Activated CD8-positive, alpha-beta memory T cell treated with anti-CD3 and anti-CD28 coated beads for 24 hours (primary cell): ENCODE measurements at places on chromosomes 11 and 22.
A peak's percentile ranks its signal among the peaks of the same experiment; 100 is the strongest.

DNA sequence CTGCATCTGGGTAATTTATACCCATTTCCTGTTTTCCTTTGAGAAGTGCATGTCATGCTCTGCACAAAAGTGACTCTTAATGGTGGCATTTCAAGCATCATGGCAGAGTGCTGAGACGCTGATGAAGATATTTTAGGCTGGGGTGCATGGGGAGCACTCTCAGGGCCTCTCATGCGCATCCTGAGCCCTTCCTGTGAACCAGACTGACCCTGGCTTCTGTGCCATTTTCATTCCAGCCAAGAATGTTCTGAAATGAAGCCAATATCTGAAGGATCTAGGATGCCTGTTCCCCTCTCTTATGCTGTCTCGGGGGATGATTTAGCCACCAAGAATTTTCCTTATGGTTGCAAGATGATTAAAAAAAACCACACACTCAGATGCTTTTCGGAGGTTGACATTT is 61.5 kb downstream of the MIAT start:
- DNase-seq = no peak

- DNase-seq = peak; percentile 78
Observed at GRCh38 chr11:72589802-72590761, 84.1 kb downstream of the PDE2A start.

DNA sequence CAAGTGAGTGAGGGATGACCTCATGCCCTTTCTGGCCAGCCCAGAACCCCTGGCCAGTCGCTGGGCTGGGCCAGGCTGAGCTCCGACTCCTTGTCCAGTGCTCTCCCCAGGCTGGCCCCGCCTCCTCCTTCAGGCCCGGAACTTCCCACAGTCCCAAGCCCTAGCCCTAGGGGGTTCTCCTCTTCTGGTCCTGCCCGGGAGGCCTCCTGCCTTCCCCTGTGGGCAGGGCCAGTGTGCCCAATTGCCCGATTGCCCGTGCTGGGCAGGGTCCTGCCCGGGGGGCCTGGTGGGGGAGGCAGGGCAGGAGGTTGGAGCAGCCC is 4.2 kb downstream of the TCIRG1 start:
- no peak for DNase-seq

- no peak for DNase-seq
Observed at GRCh38 chr22:44741929-44742328, 10.4 kb upstream of the ARHGAP8 start.

- no peak for DNase-seq
Observed at GRCh38 chr11:98227278-98227677, 793.5 kb upstream of the CNTN5 start.

GRCh38 chr22:22770280-22770871 is 117.2 kb upstream of the IGLL5 start:
- peak; percentile 80 for DNase-seq

DNA sequence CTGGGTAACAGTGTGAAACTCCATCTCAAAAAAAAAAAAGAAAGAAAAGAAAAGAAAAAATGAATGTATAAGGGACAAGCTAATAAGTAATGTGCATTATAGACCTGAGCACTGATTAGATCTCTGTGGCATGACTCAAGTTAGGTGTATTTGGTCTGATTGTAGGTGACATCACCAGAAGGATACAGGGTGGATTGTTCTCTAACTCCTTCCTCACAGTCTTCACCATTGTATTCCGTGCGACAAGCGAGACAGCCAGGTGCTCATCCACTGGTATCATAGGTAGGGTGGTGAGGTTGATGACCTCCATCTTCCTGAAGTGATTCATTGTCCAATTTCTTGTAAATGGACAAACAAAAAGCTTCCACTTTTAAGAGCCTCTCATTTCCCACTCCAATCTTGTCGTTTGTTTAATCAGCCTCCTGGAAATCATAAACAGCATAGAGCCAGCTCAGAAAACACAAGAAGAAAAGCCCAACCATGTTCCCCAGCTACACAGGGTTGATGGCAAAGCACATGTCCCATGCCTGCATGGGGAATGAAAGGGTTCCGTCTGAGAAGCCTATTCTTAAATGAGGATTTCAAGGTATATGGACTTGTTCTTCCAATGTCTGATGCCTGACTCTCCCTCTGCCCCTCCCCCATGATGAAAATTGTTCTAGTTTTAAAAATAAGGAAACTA is 6.2 kb downstream of the FAM227A start:
- no peak for DNase-seq

DNA sequence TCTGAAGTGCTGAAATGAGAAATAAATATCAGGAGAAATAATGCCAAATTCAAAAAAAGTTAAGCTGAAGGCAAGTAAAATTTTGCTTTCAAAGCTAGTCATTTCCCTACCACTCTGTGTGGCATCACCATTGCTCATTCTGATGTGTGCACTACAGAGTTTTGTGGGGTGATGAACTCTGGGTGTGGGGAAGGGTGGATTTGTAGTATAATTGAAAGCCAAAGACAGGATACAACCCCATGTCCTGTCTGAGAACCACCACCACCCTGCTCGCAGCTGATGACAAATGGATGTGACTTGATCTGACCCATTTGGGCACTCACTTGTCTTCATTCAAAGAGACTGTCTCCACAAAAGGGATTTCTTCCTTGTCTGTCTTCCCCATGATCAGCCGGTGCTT is 19.3 kb upstream of the TMEM9B start:
- no peak for DNase-seq

DNA sequence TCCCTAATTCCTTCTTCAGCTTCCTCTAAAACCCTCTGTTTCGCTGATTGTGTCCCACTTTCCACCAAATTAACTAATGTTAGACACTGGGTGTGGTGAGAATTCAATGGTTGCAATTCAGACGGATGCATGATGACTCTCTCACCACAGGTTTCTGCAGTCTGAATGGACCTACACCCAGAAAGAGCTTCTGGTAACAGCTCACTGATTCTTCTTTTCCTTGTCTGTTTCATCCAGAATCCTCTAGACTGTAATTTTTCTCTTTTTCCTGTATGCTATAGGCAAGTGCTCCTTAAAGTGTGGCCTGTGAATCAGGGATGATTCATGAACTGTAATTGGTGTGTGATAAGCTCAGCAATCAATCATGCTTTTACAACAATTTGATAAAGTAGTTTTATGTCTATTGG is 18.1 kb downstream of the MMP10 start:
- DNase-seq = no peak

GRCh38 chr22:38941488-38941987 is 15.9 kb upstream of the APOBEC3A start:
- peak; percentile 81 for DNase-seq

- DNase-seq = no peak
Observed at GRCh38 chr11:3655547-3655946, 10.6 kb downstream of the ART1 start.

DNA sequence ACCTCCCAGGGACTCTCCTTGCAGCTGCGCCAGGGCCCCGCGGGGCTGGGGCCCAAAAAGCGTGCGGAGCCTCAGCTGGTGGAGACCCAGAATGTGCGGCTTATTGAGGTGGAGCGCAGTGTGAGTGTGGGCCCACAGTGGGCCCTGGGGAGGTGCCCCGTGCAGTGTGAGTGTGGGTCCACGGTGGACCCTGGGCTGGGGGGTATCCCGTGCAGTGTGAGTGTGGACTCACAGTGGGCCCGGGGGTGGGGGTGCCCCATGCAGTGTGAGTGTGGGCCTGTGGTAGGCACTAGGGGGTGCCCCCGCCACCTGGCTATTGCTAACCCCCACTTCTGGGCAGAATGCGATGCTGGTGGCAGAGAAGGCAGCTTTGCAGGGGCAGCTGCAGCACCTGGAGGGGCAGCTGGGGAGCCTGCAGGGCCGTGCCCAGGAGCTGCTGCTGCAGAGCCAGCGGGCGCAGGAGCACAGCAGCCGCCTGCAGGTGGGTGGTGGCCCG is 7.8 kb upstream of the RPS6KA4 start:
- no peak for DNase-seq

- DNase-seq = no peak
Observed at GRCh38 chr11:5124891-5125620, 13.1 kb downstream of the OR52A5 start.

DNA sequence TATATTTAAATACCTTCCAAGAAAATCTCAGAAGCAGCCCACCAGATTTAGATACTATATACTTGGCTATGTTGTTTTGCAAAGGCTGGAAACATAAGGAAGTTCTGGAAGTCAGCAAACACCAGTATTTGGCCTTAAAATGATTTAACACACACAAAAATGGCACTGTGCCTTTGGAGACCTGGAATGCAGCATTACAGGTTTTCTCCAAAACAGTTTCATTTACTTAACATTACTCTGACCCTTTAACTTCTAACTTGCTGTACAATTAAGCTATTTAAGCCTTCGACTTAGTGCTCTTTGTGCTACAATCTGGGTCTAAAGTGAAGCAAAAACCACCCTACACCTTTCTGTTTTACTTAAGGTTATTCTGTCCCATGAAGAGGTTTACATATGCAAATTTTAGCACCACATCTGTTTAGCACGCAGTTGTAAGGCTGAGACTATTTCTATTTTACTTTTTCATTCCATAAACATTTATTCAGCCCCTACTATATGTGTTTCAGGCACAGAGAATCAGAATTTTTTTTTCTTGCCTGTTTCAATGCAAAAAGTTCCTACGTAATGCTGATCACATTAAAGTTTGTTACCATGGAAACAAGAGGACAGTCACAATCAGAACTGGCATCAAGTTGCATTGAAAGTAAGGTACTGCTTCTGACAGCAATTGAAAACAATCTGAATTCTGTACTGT is 70.3 kb downstream of the MAML2 start:
- no peak for DNase-seq

GRCh38 chr11:1178906-1179305 is 21.2 kb downstream of the MUC5AC start:
- no peak for DNase-seq

DNA sequence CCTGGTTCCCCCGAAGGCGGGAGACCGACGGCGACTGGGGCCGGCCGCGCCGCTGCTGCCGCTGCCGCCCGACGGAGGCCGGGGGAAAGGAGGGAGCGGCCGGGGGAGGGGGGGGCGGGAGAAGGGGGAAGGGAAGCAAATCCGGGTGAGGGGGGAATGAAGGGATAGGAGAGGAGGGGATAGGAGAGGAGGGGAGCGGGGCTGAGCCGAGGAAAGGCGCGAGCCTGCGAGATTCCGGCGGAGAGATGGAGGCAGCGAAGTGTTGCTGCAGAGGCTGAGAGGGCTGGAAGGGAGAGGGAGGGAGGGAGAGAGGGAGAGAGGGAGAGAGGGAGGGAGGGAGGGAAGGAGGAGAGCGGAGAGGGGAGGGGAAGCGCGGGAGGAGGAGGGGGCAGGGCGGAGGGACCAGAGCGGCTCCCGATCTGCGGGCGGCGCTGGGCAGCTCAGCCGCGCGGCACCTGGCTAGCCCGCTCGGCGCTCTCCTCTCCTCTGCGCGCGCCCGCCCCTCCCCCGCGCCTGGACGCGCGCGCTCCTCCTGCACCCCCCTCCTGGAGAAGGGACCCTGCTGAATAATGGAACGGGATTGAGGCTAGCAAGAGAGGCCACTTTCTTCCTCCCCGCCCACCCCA is 52.3 kb downstream of the SLC22A12 start:
- no peak for DNase-seq

DNA sequence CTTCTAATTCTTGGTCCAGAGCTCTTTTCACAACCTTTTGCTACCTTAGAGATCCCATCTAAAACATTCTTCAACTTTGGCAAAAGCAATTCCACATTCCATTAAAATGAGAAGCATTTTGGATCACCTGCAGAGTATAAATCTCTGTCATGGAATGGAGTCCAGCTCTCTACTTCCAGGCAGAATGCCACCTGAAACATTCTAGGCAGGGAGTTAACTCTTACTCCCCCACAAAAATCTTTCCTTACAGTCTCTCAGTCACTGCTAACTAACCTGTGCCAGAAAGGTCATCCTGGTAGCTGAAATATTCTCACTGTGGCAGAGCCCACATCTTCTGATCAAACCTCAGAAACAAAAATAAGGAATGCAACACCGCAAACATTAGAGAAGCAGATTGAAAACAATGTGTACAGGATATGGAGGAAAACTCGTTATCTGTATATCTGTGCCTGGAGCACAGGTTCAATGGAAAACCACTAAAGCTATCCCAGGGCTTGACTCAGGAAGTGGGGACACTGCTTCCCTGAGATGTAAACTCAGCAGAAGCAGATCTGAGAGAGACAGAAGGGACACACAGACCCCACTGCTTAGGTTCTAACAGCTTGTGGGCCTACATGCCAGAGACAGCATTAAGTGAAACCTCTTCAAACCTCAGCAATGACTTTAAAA is 78.9 kb downstream of the KCNC1 start:
- DNase-seq = no peak

DNA sequence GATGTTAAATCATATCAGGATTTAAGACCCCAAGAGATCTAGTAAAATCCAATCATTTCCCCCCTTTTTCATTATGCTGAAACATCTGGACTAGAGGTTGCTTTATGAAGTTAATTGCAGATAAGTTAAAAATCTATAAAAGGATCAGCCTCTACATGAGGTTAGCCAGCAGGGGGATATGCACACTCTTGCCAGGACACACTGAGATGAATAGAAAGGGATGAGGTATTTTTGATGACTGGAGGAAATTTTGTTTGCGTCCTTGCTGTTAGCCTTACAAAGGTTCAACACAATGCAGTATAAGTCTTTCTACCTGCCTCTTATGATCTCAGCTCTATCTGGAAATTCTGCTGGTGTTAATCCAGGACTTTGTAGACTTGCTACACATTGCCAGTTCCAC is 1034.3 kb downstream of the LRRC4C start:
- no peak for DNase-seq

- DNase-seq = peak; percentile 30
Observed at GRCh38 chr22:49009359-49010063, 818.2 kb downstream of the BRD1 start.
